ENCODE measurements at places on chromosomes 13 and 19.
A peak's percentile ranks its signal among the peaks of the same experiment; 100 is the strongest.

DNA sequence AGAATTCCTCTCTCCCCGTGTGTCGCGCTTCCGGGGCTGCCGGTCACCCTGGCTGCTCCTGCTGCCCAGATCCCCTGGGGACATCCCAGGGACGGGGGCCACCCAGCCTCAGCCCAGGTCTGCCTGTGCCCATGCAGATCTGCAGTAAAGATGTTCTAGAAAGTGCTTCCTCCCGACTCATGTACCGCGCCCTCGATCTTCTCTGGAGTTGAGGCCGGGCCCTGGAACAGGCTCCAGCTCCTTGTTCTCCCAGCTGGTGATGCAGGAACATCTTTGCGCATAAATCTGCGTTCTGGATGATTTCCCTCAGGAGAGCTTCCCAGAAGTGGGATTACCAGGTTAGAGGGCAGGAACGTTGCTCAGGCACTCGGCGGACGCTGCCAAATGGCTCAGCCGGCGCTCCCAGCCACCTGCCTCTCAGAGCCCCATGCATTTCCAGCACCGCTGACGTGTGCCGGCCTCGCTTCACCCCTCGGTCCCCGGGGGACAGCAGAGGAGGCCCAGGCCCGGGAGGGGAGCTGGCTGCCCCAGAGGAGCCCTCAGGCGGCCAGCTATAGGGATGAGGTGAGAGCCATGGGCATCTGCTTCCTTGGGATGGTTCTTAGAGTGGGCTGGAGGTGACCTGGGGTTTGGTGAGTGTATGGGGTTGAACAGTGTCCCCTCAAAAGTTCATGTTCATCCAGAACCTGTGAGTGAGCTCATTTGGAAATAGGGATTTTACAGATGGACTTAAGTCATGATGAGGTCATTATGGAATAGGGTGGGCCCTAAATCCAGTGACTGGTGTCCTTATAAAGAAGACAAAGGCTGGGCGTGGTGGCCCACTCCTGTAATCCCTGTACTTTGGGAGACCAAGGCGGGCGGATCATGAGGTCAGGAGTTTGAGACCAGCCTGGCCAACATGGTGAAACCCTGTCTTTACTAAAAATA, 42.6 kb downstream of the CRTC1 start:
- DNase-seq: no peak

DNA sequence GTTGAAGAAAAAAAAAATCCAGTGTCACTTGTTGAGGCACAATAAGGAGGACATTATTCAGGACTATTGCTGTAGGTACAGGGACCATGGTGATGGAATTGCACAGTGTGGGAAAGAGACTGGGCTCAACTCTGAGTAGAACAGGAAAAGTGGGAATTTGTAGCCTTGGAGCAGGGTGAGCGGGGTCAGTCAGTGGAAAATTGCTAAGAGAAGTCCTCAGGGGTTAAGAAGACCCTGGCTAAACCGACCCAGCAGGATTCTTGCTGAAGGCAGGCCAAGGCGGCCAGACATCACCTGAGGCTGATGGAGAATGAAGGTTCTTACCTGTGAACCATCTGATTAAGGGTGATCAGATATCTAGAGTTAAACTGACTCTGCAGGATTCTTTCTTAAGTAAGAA, 12.5 kb downstream of the LAIR2 start:
- DNase-seq: no peak

DNA sequence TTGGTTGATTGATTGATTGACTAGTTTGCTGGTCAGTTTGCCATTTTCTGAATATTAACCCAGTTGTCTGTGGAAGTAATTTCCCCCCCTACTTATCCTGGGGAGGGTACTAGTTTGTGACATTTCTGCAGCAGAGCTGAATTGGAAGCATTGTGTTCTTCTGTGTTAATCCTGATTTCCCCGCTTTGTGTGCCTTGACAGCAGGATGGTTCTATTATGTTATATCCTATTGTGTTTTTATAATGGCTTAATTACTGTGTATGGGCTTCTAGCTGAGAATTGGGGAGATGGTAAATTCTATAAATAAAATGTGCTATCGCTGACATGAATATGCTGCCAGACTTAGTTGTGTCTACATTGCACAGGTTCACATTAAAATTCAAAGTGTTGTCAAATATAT, 499.7 kb downstream of the COG6 start:
- DNase-seq: no peak

DNA sequence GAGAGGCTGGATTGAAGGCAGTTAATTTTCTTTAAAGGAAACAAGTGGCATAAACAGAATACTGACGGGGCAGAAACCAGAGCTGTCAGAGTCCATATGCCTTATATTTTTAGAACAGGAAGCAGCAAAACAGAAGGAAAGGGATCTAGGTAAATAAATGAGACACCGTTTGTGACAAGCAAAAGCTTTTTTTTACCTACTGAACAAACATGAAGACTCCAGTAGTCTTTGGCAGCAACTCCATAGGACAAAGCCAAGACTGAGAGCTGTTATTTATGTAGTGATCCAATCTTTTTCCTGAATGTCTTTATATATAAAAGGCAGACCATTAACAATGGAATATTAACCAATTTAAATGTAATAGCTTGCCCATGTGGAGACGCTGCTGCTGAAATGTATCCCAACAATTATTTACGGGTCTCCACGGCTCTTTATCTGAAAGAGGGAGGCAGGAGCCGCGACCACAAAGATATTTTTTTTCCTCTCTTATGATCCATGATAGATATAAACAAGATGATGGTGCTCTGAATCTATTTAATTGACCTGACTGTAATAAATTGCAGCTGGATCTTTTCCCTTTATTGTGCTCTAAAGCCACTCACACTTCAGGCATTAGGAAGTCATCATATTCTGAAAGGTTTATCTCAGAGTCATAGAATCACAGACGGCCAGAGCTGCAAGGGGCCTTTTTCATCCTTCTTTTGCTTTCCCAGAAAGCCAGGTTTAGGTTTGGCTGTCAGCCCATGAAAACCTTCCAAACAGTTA, 687.8 kb downstream of the EFNB2 start:
- no peak for DNase-seq

- DNase-seq: no peak
Observed at GRCh38 chr13:43401361-43401760, 378.0 kb downstream of the DNAJC15 start.

DNA sequence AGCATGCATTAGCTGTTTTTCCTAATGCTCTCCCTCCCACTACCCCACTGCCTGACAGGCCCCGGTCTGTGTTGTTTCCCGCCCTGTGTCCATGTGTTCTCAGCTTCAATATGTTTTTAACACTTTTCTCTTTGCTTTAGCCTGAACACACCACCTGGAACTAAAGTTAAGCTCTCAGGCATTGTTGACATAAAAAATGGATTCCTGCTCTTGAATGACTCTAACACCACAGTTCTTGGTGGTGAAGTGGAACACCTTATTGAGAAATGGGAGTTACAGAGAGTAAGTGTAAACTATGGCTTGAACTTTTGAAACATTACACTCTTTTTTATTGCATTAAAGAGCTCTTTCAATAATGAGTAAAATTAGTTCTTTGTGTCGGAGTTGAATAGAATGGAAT, 70.1 kb downstream of the TDRD3 start:
- no peak for DNase-seq

DNA sequence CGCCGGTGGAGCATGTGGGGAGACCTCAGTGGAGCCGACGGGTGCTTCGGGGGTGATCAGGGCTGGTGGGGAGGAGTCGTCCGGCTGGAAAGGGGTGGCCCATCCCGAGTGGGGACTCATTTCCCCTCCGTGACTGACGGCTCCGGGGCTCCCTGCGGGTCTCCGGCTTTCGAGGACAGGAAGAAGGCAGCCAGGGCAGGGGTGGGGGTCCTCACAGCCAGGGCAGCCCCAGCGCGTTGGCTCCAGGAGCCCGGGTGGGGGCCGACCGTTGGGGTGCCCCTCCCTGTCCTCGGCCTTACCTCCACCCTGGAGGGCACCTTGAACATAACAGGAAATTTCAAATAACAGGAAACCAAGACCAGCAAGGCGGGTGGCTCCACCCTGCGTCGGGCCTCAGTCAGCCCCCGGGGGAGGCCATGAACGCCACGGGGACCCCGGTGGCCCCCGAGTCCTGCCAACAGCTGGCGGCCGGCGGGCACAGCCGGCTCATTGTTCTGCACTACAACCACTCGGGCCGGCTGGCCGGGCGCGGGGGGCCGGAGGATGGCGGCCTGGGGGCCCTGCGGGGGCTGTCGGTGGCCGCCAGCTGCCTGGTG, at the start of gene S1PR4:
Gene S1PR4, plus strand, starts transcription at position 393 of the 596 bp plus-strand sequence. Its CDS starts 24 bp downstream, at position 417.
- DNase-seq: peak; percentile 83

DNA sequence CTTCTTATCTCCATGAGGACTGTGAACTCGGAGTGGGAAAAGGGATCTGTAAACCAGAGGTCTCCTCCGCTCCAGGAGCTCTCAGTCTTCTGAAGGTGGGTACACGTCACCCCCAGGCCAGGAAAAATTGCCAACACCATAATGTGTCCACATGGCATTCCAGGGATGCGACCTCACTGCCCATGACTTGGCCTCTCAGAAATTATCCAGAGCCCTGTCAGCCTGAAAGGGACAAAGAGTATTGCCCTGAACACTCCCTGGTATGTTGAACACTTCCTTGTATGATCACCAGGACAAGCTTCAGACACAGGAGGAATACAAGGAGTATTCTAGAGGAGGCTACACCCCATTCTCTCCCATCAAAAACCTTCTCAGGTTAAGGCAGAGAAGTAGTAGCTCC, 81.0 kb upstream of the SLC7A1 start:
- no peak for DNase-seq

DNA sequence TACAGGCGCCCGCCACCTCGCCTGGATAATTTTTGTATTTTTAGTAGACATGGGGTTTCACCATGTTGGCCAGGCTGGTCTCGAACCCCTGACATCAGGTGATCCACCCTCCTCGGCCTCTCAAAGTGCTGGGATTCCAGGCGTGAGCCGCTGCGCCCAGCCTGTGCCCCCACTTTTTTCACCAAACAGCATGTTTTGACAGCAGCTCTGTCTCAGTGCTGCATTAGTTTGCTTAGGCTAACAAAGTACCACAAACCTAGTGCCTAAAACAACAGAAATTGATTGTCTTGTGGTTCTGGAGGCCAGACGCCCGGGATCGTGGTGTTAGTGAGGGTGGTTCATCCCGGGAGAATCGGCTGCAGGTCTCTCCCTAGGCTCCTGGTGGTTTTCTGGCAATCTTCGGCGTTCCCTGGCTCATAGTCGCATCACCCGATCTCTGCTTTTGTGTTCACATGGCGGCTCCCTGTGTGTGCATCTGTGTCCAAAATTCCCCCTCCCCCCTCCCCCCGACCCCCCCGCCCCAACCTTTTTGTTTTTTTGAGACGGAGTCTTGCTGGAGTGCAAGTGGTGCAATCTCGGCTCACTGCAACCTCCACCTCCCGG, 30.0 kb downstream of the MYH14 start:
- no peak for DNase-seq

GRCh38 chr13:48892053-48892687, 83.5 kb upstream of the FNDC3A start:
- DNase-seq: no peak

- no peak for DNase-seq
Observed at GRCh38 chr19:9289231-9289884, 20.3 kb downstream of the ZNF699 start.

- DNase-seq: no peak
Observed at GRCh38 chr13:44734201-44734707, 158.1 kb upstream of the TSC22D1 start.

- DNase-seq: no peak
Observed at GRCh38 chr13:95749545-95749944, 72.6 kb downstream of the DNAJC3 start.

DNA sequence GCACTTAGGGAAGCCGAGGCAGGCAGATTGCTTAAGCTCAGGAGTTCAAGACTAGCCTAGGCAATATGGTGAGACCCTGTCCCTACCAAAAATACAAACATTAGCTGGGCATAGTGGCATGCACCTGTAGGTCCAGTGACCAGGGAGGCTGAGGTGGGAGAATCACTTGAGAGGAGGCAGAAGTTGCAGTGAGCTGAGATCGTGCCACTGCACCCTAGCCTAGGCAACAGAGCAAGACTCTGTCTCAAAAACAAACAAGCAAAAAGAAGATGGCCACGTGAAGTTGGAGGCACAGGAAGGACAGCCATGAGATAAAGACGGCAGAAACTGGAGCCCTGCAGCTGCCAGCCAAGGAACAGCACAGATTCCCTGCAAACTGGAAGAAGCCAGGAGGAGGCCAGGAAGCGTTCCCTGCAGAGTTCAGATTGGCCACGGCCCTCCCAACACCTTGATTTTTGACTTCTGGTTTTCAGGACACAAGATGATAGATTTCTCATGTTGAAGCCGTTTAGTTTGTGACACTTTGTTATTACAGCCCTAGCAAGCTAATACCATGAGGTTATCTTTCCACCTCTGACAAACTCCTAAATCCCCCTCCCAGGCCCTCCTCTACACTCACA, 786.7 kb downstream of the UQCRFS1 start:
- no peak for DNase-seq

GRCh38 chr19:4543842-4544647, 4.2 kb upstream of the LRG1 start:
- DNase-seq: no peak

DNA sequence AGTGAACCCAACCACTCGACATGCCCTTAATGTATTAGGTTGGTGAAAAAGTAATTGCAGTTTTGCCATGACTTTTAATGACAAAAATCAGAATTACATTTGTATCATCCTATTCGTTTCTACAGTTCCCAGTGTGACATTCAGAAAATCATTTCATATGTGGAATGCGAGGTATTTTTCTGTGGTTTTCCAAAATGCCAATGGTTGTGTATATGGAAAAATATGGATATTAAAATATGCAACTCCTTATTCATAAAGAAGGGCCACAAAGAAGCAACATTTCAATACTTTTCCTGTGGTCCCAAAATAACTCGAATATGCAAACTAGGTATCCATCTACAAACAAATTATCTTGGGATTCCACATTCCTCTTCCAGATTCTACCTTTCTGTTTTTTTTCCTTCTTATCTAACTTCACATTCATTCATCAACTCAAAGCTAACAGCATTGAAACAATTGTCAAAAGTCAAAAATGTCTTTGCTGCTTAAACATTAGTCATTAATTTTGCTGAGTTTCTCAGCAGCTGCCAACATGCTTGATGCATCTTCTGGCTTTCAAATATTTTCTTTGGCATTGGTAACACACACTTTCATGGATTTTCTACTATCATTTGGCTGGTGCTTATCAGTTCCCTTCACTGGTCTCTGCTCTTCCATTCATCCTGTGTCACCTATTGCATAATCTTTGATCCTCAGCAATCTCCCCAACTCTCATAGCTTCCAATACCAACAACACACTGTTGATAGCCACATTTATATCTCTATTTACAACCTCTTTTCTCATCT, 1445.4 kb downstream of the EFNB2 start:
- DNase-seq: no peak

- DNase-seq: no peak
Observed at GRCh38 chr13:98785405-98785804, 32.9 kb upstream of the SLC15A1 start.

DNA sequence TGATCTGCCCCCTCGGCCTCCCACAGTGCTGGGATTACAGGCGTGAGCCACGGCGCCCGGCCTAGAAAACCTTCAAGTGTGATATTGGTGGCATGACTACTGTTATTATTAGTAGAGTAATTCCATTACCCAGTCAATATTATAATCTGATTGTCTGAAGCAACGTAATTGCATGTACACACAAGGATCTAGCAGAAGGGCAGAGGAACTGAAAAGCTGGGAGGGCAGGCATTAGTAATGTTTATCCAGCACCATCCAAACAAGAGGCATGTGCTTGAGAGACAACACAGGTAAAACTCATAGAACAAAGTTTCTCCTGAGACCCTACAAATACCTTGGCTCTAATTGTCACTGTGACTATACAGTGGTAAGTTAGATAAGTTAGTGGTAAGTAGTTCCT, 56.2 kb upstream of the ITM2B start:
- no peak for DNase-seq

All from CD4-positive, alpha-beta T cell treated with Interleukin-4 for 1 hour (primary cell).